SHP77 (cell line): ENCODE measurements at places on chromosomes 1 and 21.

- no peak for DNase-seq
Observed at GRCh38 chr21:32597205-32597604, 11.9 kb upstream of the TCP10L start.

DNA sequence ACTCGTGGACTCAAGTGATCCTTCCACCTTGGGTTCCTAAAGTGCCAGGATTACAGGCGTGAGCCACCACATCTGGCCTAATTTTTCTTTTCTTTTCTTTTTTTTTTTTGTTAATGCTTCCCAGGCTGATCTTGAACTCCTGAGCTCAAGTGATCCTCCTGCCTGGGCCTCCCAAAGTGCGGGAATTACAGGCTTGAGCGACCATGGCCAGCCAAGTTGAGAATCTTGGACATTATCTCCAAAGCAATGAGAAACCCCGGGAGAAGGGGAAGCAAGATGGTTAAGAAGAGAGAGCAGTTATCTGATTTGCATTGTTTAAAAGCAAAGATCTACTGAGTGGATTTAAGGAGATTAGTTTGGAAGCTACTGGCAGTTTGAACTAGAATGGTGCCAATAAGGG lies 9.1 kb downstream of the HIPK1 start:
- DNase-seq = no peak

- DNase-seq = peak; percentile 79
Observed at GRCh38 chr1:244239261-244239770, 188.2 kb downstream of the ZBTB18 start.

GRCh38 chr1:47887060-47887459 lies 110.1 kb downstream of the TRABD2B start:
- no peak for DNase-seq

- no peak for DNase-seq
Observed at GRCh38 chr1:197130677-197131304, 15.7 kb downstream of the ASPM start.

- DNase-seq = no peak
Observed at GRCh38 chr1:221530791-221531190, 211.1 kb downstream of the DUSP10 start.

- no peak for DNase-seq
Observed at GRCh38 chr1:160637065-160637464, 9.8 kb downstream of the SLAMF1 start.

- DNase-seq = no peak
Observed at GRCh38 chr1:15261155-15262002, 14.4 kb downstream of the FHAD1 start.

GRCh38 chr1:186066411-186066810 lies 308.6 kb downstream of the TPR start:
- no peak for DNase-seq

- DNase-seq = no peak
Observed at GRCh38 chr1:206955476-206956451, 9.5 kb upstream of the PIGR start.

GRCh38 chr1:107254306-107254705 lies 113.5 kb downstream of the NTNG1 start:
- DNase-seq = no peak

GRCh38 chr1:44442791-44443190 lies 37.7 kb downstream of the RNF220 start:
- no peak for DNase-seq

DNA sequence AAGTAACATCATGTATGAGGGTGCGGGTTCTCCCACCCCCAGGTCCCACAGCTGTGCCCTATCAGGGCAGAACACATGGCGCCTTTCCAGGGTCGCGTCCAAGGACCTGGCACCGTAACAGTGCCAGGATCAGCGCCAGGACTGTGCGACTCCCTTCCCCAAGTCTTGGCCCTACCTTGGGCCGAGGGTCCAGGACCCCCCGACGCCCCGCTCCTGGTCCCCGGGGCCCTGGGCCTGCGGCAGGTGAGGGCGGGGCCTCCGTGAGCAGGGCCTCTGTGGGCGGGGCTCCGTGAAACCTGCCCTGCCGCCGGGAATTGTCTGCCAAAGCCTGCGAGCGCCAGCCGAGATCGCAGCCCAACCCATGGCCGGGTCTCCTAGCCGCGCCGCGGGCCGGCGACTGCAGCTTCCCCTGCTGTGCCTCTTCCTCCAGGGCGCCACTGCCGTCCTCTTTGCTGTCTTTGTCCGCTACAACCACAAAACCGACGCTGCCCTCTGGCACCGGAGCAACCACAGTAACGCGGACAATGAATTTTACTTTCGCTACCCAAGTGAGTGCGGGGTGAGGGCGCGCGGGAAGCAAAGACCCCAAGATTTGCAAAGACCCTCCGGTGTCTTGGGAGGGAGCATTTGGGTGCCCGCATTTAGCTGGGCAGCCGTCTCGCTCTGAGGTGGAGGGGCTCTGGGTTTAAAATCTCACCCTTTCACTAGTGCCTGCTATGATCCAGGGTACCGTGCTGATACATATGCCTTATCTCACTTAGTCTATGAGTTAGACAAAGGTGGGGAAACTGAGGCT lies at the start of gene RHBG:
Gene RHBG, plus strand, starts transcription at position 323 of the 796 bp plus-strand sequence. Its CDS starts 39 bp downstream, at position 362.
- no peak for DNase-seq

- DNase-seq = no peak
Observed at GRCh38 chr1:178506177-178506576, 6.7 kb upstream of the TEX35 start.

- peak; percentile 20 for DNase-seq
Observed at GRCh38 chr1:59879574-59879973, 47.0 kb downstream of the CYP2J2 start.

DNA sequence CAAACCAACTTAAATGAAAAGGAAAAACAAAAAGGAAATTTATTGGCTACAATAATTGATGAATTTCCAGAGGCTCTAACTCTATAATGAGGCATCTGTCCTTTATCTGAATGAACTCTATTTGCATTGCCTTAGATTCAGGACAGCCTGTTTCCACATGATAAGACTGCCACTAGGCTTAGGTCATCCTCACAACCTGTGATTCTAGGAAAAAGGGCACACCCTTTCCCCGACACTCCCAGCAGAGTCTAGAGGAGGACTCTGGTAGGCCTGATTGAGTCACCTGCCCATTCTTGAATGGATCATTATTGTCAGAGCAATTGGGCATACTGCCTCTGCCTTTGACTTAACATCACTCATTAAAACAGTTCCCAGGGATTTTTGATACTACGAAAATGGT lies 262.8 kb downstream of the TPR start:
- no peak for DNase-seq

- no peak for DNase-seq
Observed at GRCh38 chr1:30538993-30539867, 184.2 kb downstream of the MATN1 start.

DNA sequence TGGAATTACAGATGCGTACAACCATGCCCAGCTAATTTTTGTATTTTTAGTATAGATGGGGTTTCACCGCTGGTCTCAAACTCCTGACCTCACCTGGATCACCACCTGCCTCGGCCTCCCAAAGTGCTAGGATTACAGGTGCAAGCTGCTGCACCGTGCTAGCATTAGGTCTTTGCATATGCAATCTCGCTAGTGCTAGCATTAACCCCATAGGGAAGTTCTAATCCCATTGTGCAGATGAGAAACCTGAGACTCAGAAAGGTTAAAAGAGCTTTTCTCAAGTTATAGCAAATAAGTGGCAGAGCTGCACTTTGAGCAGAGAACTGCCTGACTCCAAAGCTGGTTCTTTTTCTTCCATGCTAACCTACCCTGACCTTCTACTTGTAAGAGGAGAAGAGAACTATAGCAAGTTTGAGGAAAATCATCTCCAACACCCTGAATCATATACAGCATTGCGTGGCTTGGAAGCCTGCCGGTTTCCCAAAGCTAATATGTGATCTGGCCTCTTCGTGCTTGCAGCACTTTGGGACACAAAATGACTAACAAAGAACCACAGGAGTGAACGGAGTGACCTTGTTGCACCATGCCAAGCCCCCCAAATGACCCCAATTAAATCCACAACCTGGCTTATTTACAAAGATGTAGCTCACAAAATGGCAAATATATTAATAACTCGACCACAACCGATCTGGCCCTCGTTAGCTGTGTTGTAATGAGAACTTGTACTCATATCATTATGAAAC lies 185.1 kb downstream of the TM2D1 start:
- no peak for DNase-seq

DNA sequence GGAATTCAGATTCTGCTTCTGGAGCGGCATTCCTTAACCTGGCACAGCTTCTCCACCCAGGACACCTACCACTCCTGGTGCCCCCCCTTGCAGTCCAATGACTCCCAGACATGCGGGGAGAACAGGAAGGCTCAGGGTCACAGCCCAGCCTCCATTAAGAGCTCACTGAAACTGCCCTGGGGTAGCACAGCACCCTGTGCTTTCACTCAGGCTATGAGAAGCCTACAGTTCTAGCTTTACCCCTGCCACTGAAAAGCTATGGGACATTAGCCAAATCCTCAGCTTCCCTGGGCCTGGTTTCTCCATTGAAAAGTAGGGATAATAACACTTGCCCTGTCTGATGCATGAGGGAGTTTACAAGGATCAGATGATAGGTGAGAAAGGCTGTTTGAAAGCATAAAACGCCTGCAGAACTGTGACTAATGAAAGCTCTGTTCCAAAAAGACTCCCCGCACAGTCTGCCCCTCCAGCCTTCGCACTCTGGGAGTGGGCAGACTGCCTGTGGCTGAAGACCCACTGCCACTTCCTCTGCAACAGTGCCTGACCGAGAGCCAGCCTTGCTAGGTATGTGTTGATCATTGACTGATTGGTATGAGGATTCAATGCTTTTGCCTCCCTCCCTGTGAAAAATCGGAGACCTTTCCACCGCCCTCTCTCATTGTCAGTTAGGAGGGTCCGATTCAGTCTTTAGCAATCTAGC lies 2.7 kb upstream of the CLDN19 start:
- no peak for DNase-seq

GRCh38 chr1:19061798-19062197 lies 105.3 kb upstream of the IFFO2 start:
- DNase-seq = no peak

DNA sequence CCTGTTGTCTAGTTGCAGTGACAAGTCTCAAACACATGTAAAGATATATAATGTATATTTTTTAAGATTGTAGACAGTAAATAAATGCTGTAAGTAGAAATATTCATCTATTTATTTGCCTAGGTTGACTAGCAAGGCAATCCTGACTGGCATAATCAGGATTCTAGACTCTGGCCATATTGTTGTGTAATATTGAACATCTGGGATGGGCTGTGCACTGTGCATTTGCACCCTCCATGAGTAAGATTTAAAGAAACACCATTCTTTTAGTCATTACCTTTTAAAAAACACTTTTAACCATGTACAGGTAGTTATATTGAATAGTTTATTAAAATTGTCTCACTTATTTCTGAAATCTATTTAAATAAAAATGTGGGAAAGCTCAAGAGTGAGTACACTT lies 32.4 kb downstream of the RASAL2 start:
- DNase-seq = no peak

DNA sequence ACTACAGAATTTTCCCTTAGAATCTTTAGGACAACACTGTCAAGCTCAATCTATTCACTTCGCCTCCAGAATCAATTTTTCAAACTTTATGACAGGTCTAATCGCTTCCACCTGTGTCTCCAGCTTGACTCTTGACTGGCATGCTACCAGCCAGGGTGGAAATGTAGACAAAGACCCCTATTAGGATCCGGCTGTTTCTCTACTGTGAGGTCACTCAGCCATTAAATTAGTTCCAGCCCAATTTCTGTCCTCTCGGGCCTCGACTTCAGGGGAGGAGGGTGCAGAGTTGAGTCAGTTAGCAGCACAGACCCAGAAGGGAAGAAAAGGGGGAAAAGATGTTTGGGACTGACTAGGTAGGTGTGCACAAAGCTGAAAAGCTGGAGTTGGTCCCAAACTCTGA lies 78.5 kb downstream of the HLCS start:
- DNase-seq = no peak

DNA sequence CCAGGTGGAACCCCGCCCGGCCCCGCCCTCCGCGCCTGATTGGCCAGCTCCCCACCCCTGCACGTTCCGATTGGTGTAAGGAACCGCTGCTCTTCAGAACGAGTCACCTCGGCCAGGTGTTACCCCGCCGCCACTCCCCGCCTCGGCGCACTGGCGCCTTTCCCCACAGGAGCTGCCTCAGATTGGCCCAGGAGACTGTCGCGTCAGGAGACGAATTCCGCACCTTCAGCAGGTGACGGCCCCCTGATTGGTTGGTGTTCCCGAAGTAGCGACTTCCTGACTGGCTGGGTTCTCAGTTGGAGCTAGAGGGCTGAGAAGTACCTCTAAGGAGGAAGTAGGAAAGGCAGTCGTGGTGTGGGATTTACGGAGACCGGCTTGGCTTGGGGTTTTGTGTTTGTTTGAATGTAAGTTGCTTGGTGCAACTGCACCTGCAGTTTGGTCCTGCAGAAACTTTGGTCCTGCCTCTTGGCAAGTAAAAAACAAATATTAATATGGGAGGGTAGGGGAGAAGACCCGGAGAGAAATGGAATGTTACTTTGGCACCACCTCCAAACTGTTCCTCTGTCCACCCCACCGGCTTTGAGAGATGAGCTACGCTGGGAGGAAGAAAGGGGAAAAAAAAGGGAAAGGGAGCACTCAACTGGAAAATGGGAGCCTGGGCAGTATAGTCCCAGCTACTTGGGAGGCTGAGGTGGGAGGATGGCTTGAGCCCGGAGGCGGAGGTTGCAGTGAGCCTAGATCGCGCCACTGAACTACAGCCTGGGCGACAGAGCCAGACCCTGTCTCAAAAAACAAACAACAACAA lies 415 bp upstream of the F11R start:
- DNase-seq = peak; percentile 94

DNA sequence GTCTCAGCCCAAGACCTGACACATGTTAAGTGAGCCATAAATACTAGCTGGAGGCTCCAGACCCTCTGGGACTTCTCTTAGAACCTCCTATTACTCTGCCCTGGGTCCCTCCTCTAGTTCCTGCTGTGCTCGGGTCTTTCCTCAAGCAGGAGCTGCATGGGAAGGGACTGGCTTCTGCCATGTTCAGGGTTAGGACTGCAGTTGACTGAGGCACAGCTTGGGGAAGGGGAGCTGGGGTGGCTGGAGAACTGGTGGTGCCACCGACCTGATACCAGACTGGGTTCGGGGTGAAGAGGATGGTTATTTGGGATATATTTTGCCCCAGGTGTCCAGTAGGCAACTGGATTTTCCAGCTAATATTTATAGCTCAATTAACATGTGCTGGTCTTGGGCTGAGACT lies 15.7 kb downstream of the HYI start:
- DNase-seq = no peak

GRCh38 chr1:164617377-164618201 lies 58.6 kb downstream of the PBX1 start:
- DNase-seq = peak; percentile 51

DNA sequence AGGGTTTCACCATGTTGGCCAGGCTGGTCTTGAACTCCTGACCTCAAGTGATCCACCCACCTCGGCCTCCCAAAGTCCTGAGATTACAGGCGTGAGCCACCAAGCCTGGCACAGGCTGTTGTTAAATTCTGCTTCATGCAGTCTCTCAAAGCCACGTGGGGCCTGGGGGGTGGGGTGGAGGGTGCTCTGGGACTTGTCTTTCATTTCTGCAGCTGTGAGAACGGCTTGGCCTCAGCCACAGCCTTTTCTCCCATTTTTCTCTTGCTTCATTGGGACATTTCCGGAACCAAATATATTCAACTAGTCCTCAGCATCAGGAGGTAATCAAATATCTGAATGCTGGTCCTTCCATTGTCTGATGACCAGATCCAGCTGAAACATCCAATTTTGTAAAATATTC lies 27.6 kb upstream of the KCNE2 start:
- no peak for DNase-seq
